ENCODE measurements at places on chromosomes 11 and 22.

GRCh38 chr11:8011371-8011770 is 24.2 kb downstream of the EIF3F start:
- no peak for DNase-seq

- DNase-seq: no peak
Measured at GRCh38 chr22:29186302-29186701, 19.4 kb upstream of the EMID1 start.

GRCh38 chr11:33953289-33953688 is 61.4 kb upstream of the LMO2 start:
- DNase-seq: no peak

- DNase-seq: no peak
Measured at GRCh38 chr11:100823360-100823759, 136.3 kb downstream of the ARHGAP42 start.

DNA sequence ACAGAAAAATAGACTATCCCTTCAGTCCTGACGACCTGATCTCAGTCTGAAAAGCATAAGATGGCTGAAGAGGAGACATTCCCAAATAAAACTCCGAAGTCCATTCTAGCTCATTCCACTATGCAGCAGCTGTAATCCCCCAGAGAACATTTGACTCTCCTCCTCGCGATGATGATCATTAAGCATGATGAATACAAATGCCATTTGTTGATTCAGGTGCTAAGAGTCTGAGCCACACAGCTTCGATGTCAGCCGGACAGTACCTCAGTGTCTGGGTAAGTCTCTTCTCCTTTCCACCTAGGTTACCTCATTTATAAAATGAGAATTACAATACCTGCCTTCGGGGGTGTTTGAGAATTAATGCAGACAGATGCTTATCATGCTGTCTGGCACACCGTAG is 94.8 kb downstream of the TENM4 start:
- DNase-seq: no peak

DNA sequence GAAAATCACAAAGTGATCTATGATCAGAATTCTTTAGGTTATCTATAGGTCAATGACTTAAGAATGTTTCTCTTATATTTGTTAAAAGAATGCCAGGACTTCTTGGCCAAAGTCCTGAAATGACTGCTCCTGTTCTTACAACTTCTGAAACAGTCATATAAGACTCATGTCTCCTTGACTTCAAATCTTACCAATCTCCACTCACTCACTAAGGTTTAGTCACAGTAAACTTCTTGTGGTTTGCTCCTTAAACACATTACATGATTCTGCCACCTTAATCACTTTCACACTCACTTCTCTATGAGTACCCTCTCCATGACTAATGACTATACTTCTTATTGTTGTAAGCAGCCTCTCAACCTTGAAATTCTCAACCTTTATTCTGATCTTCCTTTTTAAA is 648.7 kb upstream of the CCDC179 start:
- DNase-seq: no peak

DNA sequence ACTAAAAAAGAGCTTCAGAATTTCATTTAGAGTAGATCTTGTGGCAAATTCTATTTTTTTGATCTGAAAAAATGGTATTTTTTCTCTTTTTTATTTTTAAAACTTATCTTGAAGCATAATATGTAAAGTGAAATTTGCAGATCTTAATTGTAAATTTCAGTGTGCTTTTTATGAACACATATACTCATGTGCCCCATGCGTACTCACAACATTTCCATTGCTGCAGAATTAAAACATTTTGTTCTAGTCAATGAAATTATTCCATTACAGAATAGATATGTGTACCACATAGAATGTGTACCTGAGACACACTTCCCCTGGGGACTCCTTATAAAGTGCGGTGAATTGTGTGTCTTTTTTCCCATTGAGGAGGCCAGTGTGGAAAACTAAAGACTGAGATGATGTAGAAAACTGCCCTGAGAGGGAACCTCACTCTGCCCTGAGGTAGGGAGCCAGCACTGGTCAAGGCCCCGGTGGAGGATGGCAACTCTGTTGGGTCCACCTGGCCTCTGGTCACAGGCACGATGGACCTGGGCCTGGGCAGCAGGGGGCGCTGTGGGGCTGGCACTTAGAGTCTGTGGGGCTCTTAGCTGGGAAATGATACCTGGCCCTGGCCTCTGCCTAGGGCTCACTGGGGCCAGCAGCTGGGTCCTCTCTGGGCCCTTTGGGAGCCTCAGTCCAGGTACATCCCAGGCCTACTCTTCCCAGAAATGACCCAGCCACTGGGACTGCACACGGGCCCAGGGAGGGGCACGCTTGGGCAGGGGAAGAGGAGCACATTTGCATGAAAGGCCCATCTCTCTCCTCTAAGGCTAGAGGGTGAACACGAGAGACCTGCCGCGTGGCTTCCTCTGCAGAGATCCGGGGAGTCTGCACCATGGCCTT is 77.9 kb upstream of the TOP3B start:
- DNase-seq: no peak

- DNase-seq: no peak
Measured at GRCh38 chr11:125621995-125622394, 3.0 kb upstream of the CHEK1 start.

- no peak for DNase-seq
Measured at GRCh38 chr11:109936661-109937180, 156.5 kb upstream of the ZC3H12C start.

DNA sequence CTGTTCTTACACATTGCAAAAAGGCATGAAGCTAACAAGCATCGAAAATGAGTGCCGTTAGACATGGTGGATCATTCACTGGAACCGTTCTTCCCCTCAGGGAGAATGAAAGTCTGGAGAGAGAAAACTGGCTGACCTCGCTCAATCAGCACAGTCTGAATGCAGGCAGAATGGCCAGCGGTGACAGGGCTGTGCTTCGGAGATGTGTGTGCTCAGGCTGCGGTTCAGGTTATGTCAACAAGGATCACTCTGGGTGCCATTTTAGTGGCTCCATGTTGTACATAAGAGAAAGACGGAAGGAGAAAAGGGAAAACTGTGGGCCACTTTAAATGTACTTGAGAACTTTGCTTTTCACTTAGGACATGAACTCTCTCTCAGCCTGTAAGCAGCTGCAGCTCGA is 749.8 kb upstream of the ARHGAP42 start:
- DNase-seq: no peak

- no peak for DNase-seq
Measured at GRCh38 chr22:41782316-41782715, 18.2 kb upstream of the CCDC134 start.

DNA sequence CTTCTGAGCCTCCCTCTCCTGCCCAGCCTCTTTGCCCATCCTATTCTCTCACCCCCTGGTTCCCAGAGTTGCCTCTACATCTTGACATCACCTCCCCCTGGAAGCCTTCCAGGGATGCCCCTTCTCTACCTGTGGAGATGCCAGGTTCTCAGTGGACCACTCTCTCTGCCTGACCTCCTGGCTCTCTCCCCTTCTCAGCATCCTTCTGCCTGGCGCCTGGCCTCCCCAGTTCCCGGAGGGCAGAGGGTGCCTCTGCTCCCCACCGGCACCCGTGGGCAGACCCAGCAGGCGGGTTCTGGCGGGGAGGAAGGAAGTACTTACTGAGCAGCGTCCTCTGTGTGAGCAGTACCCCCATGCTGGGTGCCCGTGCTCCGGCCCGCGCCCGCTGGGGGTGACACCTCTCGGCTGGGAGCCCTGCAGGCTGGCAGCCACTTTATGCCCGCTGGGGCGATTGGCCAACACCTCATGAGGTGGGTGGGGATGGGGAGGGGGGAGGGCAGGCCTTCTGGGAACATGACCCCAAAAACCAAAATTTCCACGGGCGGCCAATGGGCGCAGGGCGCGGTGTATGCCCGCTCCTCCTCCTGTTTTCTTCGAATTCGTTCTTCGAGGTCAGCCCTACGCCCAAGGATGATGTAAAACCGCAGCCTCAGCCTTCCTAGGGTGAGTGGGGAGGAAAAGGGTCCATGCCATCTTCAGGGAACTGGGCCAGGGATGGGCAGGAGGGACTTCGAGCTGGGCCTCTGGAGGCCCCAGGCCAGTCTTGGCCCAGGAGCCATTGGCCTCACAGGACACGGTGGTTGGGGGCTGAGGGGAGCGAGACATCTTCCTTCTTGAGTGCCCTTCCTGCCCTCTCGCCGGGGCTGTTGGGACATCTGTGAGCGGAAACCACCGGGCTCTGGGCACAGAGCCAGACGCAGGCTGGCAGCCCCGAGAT is at the start of gene OSM:
Gene OSM (minus strand): TSS at position 407 of the 937 bp plus-strand sequence. CDS start 52 bp downstream, at position 355.
- DNase-seq: peak; percentile 39

DNA sequence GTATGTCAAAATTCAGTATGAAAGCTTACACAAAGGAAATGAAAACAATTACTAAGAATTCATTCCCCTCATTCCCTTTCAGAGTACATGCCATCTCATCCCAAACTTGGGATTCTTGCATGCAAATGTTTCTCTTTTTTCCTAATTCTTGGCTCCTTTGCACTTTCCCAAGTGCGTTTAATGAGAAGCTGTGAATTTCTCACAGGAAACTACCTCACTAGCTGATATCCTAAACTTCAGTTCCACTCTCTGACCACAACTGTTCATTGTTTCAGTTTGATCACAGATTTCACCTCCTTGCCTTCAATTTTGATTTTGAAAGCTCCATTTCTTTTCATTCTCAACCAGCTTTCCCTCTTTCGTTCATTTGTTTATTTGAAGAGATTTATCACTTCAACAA is 5.9 kb upstream of the ARL14EP start:
- DNase-seq: no peak

GRCh38 chr11:8250981-8251615 is 12.6 kb downstream of the LMO1 start:
- DNase-seq: no peak

DNA sequence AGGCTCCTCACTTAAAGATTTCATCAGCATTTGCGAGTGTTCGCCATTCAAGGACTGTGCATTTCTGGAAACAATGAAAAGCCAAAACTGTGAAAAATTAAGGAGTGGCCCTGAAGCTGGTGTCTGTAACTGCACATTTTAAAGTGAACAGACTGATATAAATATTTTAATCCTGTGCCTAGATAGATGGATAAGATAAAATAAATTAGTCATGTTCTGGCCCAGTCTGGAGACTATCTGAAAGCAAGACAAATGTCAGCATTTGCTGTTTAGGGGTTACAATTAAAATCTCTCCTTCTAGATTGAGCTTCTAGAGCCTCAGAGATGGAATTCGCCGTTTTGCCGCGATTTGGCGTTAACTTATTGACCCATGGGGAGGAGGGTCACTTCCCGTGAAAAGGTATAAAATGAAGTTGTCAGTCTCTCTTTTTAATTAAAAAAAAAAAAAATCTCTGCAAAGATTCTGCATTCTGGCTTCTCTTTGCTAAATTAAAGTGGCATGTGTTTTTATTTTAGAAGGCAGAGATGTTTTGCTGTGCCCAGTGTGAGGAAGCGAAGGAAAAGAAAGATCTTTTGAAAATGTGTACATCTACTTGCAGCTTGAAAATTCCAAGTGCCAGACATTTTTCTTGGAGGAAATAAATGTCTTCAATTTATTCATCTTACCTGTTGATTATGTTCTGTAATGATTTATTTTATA is 79.7 kb upstream of the WNT7B start:
- DNase-seq: no peak

GRCh38 chr22:17914474-17914873 is 109.9 kb downstream of the MICAL3 start:
- DNase-seq: no peak

DNA sequence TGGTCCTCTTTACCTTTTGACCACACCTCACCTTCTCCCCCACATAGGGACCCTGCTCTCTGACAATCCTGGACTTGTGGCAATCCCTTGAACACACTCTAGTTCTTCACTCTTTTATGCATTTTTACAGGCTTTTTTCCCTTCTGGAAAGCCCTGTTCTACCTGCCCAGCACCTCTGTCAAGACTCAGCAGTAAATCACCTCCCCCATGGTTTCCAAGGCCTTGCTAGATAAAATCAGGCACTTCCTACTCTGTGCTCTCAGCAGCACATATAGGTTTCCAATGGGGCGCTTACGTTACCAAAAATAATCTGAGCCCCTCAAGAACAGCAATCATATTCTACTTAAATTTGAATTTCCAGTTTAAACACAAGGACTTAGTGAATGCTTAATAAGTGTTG is 53.9 kb downstream of the ETS1 start:
- DNase-seq: no peak

- no peak for DNase-seq
Measured at GRCh38 chr22:48919851-48920589, 907.7 kb downstream of the BRD1 start.

DNA sequence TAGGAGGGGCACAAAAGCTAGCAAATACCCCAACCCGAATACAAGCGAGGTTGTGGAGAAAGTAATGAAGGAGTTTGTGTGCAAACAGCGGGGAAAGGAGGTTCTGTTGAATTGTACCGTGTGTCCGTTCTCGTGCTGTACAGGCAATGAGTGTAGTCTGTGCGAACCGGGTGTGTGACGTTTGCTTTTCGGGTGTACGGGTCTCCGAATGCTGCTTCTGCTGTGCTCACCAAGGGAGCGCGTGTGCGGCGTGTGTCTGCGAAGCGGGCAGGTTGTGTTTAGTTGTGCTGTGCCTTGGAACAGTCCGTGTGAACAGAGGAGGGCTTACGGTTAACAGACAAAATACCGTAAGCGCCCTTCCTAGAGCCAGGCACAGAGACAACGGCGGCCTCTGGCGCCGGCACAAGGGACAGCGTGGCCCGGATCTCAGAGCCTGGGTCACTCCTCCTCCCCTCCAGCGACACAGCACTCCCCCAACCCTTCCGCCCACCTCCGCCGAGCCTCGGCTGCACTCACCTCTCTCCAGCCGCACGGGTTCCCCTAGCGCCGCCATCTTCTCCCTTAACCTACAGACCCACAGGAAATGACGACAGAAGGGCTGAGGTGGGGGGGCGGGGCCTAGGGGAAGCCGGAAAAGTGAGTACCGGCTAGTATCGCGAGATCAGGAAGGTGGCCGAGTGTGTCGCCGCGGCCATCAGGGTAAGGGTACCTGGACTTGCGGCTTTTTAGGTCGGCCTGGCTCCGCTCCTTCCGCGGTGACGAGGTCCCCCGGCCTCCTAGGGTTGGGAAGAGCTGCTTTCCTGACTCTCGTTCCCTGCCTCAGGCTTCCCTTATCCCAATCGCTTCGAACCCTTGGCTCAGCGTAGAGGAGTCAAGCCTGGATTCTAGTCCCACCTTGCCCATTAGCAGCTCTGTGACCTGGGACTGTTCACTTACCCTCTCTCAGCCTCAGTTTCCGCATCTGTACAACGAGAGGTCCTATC is at the start of gene LIN7C:
Gene LIN7C (minus strand): TSS at position 570 of the 983 bp plus-strand sequence. CDS start 17 bp downstream, at position 553.
- DNase-seq: peak; percentile 89

DNA sequence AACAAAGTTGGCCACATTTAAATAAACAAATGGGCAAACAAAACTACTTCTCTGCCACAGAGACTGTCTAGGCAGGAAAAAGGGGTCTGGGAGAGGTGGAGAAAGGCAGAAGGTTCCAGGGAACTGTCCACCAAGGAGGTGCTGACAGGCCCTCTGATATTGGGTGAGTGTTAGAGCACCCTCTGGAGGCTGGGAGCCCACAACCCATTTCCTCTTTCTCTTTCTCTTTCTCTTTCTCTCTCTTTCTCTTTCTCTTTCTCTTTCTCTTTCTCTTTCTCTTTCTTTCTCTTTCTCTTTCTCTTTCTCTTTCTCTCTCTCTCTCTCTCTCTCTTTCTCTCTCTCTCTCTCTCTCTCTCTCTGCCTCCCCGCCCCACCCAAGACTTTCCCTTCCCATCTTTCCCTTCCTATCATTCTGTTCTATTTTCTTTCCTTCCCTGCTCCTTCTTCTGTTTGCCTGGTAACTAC is 912.8 kb downstream of the DLG2 start:
- DNase-seq: no peak
